ENCODE measurements at places on chromosomes 7 and 10.
A peak's percentile ranks its signal among the peaks of the same experiment; 100 is the strongest.

DNA sequence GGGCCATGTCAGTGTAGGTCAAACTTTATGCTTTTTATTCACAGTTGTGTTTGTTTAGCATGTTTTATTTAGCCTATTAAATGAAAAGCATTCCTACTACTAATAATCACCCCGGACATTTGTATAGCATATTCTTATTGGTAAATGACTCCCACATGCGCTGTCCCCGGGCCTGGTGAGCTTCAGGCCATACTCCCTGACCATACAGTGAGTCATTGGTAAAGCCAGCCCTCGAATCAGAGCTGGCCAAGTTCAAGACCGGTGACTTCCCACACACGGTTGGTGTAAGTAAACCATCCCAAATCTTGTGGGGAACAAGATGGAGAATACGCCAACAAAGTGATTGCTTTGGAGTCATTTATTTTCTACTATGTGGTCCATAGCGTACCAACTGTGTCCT, 238.7 kb upstream of the TCF7L2 start:
- DNase-seq: no peak

DNA sequence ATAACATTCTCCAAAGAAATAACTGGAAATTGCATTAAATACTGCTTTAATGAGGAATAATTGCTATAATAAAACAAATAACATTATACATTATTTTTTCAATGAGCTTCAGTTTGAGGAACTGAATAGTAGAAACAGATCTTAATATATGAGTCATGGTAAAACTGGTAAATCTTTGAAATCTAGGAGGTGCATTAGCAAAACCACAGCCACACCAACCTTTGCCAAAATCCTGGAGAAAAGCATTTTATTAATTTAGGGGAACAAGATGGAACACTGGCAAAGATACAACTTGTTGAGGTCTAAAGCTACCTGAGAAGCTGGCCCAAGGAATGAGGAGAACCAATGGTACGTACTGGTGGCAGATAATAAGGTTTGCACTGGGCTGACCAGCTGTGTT, 5.4 kb upstream of the ASL start:
- DNase-seq: no peak

- no peak for DNase-seq
These were observed 669.4 kb downstream of the INHBA start for GRCh38 chr7:41033500-41033899.

DNA sequence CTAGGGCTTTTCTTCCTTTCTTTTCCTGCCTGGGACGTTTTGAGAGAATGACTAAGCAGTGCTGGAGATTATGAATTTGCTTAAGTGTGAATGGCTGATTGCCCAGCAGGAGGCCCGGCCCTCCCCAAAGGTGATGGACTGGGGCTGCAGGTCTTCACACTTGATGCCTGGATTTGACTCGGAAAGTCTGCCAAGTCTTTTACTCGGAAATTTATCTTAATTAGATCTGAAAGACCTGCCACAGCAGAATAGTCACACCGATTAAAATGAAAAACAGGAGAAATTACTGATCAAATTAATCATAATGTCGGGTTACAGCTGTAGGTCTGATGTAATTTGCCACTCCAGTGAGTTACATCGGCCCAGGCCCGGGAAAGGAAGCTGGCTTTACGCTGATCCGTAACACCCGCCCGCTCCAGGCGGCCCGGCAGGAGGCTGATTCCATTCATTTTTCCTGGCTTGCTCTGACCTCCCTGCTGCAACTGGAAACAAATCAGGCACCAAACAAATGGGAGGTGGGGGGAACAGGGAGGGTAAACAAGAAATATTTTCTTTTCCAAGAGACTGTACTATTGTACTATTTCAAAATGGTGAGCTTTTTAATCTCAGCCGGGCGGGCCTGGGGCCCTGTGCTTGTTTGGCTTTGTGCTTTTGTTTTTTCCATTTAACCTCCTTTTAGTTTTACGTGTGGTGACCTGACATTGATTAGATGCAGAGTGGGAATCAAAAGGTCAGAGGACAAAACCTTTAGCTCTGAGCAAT, 212.4 kb upstream of the YAE1 start:
- DNase-seq: no peak

- DNase-seq: no peak
These were observed 102.0 kb upstream of the FAM20C start for GRCh38 chr7:90111-91063.

- no peak for DNase-seq
These were observed 827 bp upstream of the FASTK start for GRCh38 chr7:151081170-151082101.

GRCh38 chr10:92914478-92915325, 66.4 kb downstream of the EXOC6 start:
- peak; percentile 1 for DNase-seq

DNA sequence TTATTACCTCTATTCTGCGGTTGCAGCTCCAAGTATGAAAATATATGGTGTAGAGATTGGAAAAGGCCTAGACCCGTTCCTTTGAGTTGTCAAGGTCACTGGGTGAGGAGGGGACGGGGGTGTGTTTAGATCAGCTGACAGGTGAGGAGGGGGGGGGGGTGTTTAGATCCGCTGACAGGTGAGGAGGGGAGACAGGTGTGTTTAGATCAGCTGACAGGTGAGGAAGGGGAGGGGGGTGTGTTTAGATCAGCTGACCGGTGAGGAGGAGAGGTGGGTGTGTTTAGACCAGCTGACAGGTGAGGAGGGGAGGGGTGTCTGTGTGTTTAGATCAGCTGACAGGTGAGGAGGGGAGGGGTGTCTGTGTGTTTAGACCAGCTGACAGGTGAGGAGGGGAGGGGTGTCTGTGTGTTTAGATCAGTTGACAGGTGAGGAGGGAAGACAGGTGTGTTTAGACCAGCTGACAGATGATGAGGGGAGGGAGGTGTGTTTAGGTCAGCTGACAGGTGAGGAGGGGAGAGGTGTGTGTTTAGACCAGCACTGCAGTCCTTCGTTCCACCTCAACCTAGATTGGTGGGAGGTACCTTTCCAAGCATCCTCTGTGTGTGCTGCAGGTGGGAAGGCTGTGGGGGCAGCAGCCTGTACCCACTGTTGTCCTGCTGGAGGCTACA, 655.0 kb upstream of the ADARB2 start:
- no peak for DNase-seq

DNA sequence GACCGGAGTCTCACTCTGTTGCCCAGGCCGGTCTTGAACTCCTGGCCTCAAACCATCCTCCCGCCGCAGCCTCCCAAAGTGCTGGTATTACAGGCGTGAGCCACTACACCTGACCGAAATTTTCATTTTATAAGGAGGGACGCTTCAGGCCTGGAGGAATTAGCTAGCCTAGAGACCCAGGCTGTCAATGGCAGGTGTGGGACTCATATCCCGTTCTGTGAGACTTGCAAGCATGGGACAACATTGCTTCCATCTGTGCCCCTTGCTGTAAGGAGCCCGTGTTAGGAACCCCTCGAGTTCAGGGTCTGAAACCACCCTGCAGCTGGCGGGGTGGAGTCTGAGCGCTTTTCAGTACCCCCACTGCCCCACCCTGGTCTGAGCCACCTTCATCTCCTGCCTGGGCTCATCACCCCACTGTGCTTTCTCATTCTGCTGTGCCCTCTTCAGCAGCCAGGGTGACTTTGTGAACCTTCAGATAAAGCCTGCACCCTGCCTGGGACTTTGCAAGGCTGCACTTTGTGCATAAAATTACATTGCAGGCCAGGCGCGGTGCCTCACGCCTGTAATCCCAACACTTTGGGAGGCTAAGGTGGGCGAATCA, 1.3 kb upstream of the DAGLB start:
- no peak for DNase-seq

DNA sequence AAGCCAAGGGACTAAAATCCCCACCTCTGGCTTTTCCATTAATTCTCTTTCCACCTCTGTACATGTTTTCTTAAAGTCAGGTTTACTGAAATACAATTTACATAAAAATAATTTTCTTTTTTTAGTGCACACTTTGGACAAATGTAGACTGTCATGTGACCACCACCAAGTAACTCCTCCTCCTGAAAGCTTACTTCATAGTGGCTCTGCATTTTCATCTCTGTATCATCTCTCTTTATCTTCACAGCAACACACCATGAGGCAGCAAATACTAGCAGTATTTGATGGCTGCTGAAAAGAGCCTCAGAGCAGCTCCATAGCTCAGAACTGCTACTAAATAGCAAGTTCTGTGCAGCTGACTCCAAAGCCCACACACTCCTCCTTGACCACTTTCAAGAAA, 17.3 kb downstream of the WDFY4 start:
- no peak for DNase-seq

Data from DMS79 treated with DMSO at 0.1 percent for 48 hours (cell line).